NCI-H1105 (cell line): ENCODE measurements at places on chromosomes 13 and 19.

DNA sequence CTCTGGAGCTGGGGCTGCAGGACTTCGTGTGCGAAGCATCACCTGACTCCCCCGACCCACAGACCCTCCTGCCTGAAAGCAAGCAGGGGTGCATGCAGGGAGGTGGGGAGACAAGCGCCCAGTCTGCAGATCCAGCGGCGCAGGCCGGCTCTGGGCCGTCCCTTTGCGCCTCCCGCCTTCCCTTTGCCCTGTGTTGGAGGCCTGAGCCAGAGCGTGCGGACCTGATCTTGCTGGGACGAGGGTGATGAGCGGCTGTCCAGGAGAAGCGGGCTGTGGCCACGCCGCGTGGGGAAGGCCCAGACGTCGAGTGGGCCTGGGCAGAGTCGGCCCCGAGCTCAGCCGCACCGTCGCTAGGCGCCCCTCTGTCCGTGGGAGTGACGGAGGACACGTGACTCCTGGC is 5.3 kb upstream of the GRTP1 start:
- DNase-seq, result no peak

- no peak for DNase-seq
Observed at GRCh38 chr13:35793823-35794222, 317.3 kb upstream of the MAB21L1 start.

DNA sequence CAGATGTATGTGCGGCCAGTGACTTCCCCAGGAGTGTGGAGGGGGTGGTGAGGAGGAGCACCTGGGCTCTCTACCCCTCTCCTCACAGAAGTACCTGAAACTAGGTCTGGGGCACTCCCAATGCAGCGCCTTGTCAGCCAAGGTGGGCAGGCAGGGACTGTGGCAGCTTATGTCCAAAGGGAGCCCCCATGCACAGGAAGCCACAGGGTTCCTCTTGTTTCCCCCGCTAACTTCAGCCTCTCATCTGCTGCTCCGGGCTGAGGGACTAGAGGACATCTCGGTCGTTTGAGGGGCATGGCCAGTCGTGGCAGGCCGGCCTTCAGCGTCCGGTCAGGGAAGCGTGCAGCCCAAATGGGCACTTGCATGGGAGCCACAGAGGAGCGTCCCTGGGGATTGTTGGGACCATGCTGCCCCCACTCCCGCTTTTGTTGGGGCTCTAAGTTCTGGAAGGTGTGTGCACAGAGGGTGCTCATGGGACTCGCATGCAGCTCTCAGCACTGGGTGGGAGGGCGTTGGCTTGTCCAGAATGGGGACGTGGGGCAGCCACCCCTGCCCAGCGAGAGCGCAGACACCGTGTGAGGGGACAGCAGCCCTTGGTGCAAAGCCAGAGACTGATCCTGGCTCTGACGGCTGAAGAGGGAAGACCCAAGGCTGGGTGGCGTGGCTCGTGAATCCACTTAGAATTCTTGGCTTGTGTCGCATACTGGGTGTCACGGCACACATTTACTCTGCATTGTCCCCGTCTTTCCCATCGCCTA is 16.6 kb upstream of the NPAS1 start:
- DNase-seq, result no peak

DNA sequence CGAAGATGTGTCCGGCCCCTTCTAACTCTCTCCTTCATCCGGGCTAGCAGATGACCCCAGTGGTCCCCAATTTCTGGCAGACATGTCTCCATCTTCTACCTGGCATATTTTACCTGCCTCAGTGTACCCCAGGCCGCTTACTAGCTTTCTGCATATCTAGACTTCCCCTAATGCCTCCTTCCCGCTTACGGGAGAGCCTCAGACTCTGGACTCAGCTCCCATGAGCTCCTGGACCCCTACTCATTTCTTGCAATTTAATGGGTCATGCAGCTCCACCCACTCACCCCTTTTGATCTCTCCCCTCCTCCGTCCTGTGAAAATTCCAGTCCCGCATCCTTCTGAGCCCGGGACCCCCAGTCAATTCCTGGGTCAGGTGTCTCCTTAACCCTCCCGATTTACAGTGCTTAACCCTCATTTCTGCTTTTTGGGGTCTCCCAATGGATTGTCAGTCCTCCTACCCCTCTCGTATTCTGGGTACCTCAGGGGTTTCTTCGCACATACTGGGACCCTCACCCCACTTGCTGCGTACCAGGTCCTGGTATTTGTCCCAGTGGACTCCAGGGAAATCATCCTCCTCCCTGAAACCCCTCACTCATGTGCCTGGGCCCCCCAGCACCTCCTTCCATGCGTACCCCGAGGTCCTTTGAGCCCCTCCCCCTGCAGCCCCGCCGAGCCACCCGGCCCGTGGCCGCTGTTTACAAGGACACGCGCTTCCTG is 500 bp upstream of the JUNB start:
- DNase-seq, result no peak

GRCh38 chr19:31947436-31948115 is 397.8 kb upstream of the ZNF507 start:
- DNase-seq, result no peak

DNA sequence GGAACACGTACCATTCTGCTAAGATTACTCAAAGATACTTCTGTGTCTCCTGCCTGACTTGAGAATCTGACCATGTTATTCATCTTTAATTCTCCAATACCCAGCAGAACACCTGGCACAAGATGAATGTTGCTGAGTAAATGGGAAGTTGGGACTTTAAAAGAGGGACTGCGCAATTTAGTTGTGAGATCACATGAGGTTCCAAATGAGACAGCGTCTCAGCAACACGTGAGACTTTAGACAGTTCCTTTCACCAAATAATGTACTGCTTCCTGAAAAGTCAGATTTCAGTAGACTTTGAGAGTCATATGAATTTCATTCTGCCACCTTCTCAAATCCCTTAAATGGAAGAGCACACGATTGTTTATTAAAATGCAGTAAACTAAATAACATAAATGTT is 36.7 kb downstream of the DOCK9 start:
- no peak for DNase-seq

DNA sequence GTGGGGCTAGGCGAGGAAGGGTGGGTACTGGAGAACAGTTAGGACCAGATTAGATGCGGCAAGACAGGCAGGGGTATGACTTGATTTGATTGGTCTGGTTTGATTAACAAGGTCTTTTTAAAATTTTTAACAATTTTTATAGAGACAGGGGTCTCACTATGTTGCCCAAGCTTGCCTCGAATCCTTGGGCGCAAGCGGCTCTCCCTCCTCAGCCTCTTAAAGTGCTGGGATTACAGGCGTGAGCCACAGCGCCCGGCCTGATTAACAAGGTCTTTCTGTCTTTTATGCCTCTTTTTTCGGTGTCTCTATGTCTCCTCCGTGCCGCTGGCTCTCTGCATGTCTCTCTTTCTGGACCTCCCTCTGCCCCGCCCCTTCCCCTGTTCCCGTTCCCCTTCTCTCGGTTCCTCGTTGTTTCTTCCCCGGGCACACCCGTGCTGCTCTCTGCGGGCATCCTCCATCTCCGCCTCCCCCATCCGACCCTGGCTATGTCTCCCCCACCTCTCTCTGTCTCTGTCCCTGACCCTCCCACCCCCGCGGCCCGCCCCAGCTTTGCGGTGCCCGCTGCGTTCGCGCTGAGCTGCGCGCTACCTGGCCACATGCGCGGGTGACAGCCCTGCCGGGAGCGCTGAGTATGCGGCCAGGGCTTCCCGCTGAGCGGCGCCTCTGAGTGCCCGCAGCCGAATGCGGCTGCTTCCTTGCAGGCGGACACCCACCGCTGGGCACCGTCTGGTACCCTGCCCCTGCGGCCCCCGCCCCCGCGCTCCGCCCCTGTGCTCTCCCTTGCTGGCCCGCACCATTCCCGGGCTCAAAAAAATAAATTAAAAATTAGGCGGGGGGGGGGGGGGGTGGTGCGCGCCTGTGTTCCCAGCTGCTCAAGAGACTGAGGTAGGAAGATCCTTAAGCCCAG is 8.1 kb upstream of the SDHAF1 start:
- peak; percentile 43 for DNase-seq

DNA sequence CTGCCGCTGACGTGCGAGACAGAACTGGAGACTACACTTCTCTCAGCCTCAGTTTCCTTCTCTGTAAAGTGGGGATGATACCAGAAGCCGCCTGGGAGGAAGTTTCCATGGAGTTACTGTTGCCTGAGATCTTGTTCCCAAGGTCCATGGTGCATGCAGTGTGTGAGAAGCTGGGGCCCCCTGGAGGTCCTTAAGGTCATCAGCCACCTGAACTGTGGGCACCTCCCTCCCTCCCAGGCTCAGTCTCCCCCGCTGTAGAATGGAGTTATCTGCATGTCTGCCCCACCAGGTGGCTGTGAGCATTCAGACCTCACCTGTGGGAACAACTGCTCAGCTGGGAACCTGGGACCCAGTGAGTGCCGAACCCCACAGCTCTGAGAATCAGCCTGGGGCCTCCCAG is 2.7 kb downstream of the CRX start:
- no peak for DNase-seq

- DNase-seq, result peak; percentile 44
Observed at GRCh38 chr19:1503089-1503924, 9.5 kb downstream of the ADAMTSL5 start.

DNA sequence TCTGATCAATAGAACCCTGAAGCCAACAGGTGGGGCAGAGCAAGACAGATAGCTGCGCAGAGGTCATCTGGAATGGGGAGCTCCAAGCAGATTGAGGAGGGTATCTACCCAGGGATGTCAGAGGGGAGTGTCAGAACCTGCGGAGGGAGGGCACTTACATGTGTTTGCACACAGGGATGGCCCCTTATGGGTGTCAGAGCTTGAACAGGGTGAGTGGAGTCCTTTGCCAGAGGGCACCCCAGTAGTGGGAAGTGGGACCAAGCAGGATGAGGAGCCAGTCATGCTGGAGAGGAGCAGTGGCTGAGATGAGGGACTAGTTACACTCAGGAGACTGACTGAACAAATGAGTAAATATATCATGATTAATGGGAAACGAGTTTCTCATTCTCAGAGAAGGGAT is 17.0 kb upstream of the SIGLEC14 start:
- no peak for DNase-seq

DNA sequence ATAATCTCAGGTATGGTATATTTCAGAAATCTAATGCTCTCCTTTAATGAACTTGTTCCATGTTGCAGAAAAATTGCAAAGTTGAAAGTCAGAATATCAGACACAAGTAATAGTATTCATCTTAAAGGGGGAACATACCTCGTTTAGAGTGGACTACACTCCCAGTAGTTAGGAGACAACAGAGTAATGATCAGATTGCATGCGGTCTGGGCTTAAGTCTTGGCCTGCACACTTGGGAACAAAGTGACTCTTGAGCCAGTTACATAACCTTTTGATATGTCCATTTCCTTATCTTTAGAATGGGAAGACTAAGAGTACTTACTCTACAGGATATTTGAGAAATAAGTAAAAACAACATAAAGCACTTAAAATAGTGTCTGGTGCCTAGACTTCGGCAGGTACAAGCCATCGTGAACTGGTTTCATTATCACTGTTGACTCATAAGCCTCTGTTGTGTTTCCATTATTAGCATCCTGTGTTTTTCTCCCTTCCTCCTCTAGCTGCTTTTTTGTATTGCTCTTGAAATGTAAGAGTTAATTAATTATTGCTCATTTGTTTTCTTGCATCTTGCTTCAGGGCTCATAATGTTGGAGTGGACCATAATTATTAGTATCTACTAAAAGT is 53.0 kb downstream of the DPY19L3 start:
- DNase-seq, result no peak

- DNase-seq, result no peak
Observed at GRCh38 chr13:55577082-55577846, 1563.5 kb upstream of the PRR20A start.

GRCh38 chr19:44846455-44847143 is 502 bp downstream of the NECTIN2 start:
- DNase-seq, result no peak

- DNase-seq, result no peak
Observed at GRCh38 chr19:4268816-4269430, 10.1 kb upstream of the SHD start.

- DNase-seq, result no peak
Observed at GRCh38 chr13:23684647-23685046, 114.4 kb downstream of the TNFRSF19 start.

- no peak for DNase-seq
Observed at GRCh38 chr19:28500296-28500695, 712.7 kb downstream of the UQCRFS1 start.

GRCh38 chr19:3060857-3061181 is 1.5 kb downstream of the TLE5 start:
- DNase-seq, result no peak

DNA sequence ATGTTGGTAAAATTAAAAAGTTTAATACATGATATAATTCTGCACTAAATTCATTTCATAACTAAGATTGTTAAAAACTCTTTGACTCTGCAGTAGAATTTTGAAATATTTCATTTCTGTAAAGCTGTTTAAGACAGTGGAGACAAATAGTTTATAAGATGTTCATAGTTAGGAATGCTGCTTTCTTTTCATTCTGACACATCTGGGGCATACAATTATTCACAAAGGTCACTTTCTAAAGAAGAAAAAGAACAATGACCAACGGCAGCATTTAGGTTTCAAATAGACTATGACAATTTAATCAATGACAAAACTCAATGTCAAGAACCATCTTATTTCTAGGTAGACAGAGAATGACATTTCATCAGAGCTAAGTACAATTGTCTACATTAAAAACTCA is 1422.1 kb downstream of the PCDH9 start:
- no peak for DNase-seq

- no peak for DNase-seq
Observed at GRCh38 chr19:13892870-13893269, 13.0 kb downstream of the BRME1 start.

- no peak for DNase-seq
Observed at GRCh38 chr13:27138457-27139093, 33.0 kb downstream of the USP12 start.

DNA sequence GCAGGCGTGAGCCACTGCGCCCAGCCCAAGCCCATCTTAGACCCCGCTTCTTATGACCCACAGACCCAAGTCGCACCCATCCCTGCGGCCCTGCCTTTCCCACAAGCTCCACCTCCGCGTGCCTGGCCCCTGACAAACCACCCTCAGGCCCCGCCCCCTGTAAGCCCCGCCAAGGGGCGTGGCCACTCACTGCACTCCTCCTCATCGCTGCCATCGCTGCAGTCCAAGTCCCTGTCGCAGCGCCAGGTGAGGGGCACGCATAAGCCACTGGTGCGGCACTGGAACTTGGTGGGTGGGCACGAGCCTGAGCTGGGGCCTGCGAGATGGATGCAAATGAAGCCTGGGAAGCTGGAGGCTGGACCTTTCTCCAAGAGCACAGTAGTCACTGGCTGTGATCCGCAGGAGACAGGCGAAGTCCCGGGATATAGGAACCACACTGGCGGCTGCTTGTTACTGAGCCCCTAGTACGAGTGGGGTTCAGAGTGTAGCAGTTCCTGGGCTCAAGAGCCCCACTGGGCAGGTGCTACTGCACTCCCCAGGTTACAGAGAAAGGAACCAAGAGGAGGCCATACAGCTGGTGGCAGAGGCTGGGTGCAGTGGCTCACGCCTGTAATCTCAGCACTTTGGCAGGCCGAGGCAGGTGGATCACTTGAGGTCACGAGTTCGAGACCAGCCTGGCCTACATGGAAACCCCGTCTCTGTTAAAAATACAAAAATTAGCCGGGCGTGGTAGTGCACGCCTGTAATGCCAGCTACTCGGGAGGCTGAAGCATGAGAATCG is 3.1 kb downstream of the CD320 start:
- DNase-seq, result no peak

GRCh38 chr13:22961835-22962537 is 218.8 kb upstream of the SGCG start:
- no peak for DNase-seq
